ENCODE measurements at places on chromosomes 13 and 19.

GRCh38 chr13:34216256-34216655 is 398.3 kb downstream of the RFC3 start:
- DNase-seq = no peak

GRCh38 chr19:56670401-56670960 is 1.1 kb downstream of the ZNF835 start:
- DNase-seq = no peak

DNA sequence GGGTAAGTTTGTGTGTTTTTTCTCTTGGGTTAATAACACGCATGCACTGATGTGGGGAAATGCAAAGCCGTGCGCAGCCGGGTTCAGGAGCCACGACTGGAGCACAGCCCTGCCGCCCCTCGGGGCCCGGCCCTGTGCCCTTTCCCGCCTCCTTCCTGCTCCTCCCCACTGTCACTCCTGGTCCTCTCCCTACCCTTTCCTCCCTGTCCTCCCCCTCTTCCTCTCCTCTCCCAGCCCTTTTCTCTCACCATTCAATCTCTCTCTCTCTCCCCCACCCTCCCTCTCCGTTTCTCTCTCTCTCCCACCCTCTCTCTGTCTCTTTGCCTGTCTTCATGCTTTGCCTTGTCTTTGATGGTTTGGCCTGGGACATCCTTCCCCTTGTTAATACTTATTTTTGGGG is 27.2 kb downstream of the PLEKHJ1 start:
- DNase-seq = no peak

GRCh38 chr19:6590258-6590826 is 608 bp downstream of the CD70 start:
- no peak for DNase-seq

DNA sequence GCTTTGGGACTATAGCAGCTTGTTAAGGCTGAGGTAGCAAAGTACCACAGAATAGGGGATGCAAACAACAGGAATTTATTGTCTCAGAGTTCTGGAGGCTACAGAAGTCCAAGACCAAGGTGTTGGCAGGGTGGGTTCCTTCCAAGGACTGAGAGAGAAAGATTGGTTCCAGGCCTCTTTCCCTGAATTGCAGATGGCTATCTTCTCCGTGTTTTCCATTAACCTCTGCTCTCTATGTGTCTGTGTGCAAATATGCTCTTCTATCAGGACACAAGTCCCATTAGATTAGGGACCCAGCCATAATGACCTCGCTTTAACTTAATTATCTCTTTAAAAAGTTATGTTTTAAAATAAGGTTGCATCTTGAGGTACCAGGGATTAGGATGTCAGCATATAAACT is 1732.9 kb upstream of the SLC10A2 start:
- DNase-seq = no peak

DNA sequence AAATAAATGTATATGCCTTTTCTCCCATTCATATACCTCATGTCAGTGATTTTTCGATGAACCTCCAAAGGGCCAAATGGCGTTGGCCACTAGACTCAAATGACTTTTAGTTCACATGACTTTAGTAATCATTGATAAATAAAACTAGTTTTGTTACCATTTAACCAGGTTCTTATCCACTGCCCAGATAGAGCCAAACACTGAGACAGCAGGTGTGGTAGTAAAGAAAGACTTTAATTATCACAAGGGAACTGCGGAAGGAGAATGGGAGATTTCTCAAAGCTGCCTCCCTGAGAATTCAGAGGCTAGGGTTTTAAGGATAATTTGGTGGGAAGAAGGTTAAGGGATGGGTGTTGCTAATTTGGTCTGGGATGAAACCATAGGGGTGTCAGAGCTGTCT is 19.4 kb upstream of the KBTBD6 start:
- no peak for DNase-seq

DNA sequence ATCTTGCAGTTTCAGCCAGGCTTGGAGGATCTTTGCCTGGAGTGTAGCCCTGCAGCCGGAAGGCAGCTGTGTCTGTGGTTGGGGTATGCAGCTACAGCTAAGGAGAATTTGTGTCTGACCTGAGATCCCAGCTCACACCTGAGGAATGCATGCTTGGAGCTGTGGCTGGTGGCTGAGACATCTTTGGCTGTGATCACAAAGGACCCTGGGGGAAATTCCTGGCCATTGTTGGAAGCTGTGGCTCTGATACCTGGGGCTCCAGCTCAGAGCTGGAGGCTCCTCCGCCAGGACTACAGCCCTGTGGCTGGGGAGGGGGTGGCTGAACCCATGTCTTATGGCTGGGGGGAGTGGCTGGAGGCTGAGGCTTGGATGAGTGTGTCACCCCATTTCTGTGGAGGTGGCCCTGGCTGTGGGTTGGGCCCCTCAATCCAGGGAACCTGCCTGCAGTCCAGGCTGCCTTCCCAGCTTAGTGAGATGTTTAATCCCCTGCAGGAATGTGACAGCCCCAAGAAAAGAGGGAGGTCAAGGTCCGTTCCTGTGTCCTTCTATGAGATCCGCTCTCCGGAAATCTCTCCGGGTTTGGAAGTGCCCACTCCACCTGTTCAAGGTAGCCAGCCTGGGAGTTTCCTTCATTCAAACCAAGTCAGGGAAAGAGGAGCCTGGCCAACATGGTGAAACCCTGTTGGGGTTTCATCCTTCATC is 27.6 kb downstream of the ARHGEF18 start:
- DNase-seq = no peak

DNA sequence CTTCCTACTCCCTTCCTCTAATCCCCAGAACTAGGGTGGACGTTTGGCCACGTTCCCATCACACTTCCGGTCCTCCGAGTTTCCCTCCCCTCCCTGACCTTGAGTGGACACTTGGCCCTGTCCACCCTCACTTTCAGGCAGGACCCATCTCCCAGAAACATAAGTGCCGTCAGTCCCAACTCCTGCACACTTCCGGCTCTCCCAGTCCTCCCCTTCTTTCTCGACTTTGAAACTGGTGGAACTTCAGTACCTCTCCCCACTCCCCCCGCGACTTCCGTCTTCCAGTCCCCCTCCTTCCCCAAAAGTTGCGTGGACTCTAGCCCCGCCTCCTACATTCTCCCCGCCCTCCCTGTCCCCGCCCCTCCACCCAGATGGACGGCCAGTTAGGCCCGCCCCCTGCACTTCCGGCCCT is 278 bp upstream of the ZNF274 start:
- no peak for DNase-seq

DNA sequence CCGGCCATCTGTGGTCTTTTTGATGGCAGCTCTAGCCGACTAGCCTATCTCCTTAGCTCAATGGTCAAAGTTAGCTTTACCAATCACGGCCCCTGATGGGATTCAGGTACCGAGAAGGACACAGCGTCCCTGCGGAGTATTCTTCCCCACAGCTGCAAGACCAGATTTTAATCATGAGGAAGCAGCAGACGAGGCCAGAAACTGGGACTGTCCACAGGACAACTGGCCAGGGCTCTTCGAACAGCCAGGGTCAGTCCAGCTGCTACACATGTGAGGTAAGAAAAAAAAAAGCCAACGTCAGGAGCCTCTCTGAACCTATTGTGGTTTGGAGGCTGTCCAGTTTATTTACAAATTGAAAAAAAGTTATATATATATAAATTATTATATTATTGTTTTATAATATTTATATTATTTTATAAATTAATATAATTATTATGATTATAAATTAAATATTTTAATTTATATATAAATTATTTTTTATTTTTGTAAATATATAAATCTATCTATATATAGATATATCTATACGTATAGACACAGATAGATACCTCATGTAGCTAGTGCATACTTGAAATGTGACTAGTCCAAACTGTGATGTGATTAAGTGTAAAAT is 10.8 kb downstream of the RINL start:
- no peak for DNase-seq

- no peak for DNase-seq
Observed at GRCh38 chr13:45218689-45219088, 17.8 kb upstream of the KCTD4 start.

DNA sequence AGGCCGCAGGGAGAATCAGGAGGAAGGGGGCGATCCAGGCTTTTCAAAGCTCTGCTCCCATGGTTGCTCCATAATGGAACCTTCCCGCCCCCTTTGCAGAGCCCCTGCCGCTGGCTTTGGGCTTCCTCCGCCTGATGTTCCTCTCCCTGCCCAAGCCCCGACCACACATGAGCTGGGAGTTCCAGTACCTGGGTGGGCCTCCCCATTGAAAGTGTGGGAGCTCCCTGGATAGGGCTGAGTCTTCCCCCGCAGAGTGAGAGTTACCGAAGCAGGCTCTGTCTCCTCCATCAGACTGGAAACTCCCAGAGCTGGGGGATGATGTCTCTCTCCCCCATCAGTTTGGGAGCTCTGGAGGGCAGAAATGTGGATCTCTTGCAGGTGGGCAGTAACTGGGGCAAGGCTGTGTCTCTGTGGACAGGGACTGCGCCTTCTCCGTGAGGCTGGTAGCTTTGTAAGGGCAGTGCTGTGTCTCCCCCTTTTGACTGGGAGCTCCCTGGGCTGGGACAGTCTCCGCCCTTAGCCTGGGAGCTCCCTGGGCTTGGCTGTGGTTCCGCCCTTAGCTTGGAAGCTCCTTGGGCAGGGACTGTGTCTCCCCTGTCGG is 722 bp downstream of the DCAF15 start:
- no peak for DNase-seq

DNA sequence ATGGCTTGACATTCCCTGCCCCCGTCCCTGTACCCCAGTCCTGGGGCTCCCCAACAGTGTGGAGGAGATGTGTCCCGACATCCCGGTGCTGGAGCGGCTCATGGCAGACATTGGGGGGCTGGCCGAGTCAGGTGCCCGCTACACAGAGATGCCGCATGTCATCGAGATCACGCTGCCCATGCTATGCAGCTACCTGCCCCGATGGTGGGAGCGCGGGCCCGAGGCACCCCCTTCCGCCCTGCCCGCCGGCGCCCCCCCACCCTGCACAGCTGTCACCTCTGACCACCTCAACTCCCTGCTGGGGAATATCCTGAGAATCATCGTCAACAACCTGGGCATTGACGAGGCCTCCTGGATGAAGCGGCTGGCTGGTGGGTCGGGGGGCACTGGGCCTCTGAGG is 83.8 kb downstream of the RYR1 start:
- no peak for DNase-seq

- DNase-seq = no peak
Observed at GRCh38 chr19:12425236-12425887, 15.5 kb downstream of the ZNF443 start.

DNA sequence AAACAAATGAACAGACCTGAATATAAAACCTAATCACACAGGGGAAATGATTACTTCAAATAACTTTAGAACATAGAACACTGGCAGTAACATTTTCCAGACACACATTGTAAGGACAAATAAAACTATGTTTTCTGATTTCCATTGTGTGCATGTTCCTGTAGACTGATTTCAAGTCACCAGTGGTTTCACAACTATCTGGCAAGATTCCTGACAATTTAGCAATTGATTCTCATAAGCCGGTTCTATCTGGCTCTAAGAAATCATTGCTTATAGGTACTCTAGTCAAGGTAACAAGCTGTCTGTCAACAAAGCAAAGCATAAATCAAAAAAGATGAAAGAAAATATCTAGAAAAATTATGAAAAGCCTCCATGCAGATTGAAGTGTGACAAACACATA is 19.6 kb upstream of the PCCA start:
- no peak for DNase-seq

GRCh38 chr13:113742000-113742441 is 17.0 kb upstream of the TMEM255B start:
- no peak for DNase-seq

GRCh38 chr19:18419699-18420460 is 682 bp downstream of the SSBP4 start:
- DNase-seq = no peak

DNA sequence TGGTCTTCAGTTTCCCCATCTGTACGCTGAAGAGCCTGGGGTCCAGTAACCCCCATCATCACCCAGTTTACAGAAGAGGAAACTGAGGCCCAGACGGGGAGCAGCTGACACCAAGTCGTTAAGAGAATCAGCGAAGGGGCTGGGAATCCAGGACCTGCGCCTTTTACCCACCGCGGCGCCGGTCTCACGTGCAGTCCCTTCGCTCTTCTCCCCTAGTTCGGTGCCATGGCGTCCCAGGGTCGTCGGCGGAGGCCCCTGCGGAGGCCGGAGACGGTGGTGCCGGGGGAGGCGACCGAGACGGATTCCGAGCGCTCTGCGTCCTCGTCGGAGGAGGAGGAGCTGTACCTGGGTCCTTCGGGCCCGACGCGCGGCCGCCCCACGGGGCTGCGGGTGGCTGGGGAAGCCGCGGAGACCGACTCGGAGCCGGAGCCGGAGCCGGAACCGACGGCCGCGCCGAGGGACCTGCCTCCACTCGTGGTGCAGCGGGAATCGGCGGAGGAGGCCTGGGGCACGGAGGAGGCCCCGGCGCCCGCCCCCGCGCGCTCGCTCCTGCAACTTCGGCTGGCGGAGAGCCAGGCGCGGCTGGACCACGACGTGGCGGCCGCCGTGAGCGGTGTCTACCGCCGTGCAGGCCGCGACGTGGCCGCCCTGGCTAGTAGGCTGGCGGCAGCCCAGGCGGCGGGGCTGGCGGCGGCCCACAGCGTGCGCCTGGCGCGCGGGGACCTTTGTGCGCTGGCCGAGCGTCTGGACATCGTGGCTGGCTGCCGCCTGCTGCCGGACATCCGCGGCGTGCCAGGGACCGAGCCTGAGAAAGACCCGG is 698 bp downstream of the BLOC1S3 start:
- no peak for DNase-seq

DNA sequence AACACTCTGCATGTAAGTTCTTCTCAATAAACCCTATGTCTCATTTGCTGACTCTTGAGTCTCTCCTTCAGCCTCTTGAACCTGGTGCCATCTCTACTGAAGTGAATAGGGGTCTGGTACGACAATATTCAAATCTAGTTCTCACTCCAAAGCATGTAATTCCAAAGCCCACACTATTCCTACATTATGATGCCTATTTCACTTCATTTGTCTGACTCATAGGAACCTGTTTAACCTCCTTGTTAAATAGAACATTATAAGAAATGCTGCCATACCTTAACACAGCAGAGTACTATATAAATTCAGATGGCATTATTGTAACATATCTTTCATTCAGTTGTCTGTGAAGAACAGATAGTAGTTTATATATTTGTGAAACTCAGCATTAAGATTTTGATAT is 67.1 kb downstream of the STARD13 start:
- no peak for DNase-seq

DNA sequence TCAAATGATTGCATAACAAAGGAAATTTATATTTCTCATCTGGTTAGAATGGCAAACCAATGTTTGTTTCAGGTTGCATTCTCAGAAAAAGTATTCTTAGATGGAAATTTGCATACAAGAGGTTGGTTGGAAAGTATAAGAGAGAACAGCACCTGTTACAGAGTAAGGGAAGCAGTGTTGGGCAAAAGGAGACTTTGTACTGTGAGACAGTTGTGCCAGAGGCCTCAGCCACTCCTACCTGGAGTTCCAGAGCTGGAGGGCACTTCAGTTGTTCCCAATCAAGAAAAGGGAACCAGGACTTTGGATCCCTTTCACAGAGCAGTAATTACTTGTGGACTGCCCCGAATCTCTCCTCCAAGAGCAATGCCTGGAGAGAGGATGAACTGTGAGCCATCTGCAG is 81.8 kb downstream of the SPRY2 start:
- no peak for DNase-seq

GRCh38 chr13:77040076-77040475 is 13.1 kb upstream of the FBXL3 start:
- DNase-seq = no peak
